ENCODE measurements at places on chromosomes 11 and 22.

DNA sequence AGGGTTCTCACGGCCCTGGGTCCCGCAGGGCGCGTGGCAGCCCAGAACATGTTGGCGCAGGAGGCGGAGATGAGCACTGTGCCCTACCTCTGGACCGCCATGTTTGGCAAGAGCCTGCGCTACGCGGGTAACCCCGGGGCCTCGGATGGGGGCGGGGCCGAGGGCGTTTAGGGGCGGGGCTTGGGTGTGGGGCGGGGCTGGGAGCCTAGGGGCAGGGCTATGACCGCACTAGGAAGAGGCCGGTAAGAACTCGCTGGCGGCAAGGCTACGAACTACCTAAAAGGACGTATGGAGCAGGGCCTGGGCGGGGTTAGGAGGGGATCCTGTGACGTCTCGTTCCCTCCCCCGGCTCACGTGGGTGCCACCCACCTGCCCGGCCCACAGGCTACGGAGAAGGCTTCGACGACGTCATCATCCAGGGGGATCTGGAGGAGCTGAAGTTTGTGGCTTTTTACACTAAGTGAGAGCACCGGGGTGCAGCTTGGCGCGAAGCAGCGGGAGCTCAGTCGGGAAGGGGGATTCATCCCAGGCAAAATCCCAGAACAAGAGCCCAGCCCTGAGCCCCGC is 2.8 kb upstream of the LZTR1 start:
- DNase-seq: peak; percentile 87

DNA sequence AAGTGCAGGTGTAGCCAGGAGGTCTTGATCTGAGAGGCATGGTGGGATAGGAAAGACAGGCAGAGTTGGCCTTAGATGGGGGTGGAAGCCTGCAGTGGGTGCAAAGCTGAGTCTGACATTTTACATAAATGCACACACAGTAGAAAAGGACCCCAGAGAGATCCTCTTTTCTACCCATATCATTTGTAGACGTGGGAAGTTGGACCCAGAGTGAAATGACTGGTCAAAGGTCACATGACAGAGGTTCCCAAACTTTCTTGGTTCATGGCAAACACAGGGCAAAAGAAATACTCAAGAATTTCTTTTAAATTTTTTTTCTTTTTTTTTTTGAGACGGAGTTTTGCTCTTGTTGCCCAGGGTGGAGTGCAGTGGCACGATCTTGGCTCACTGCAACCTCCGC is 6.2 kb upstream of the FOXRED2 start:
- DNase-seq: peak; percentile 14

GRCh38 chr11:13269775-13270174 is 7.8 kb upstream of the BMAL1 start:
- DNase-seq: no peak

DNA sequence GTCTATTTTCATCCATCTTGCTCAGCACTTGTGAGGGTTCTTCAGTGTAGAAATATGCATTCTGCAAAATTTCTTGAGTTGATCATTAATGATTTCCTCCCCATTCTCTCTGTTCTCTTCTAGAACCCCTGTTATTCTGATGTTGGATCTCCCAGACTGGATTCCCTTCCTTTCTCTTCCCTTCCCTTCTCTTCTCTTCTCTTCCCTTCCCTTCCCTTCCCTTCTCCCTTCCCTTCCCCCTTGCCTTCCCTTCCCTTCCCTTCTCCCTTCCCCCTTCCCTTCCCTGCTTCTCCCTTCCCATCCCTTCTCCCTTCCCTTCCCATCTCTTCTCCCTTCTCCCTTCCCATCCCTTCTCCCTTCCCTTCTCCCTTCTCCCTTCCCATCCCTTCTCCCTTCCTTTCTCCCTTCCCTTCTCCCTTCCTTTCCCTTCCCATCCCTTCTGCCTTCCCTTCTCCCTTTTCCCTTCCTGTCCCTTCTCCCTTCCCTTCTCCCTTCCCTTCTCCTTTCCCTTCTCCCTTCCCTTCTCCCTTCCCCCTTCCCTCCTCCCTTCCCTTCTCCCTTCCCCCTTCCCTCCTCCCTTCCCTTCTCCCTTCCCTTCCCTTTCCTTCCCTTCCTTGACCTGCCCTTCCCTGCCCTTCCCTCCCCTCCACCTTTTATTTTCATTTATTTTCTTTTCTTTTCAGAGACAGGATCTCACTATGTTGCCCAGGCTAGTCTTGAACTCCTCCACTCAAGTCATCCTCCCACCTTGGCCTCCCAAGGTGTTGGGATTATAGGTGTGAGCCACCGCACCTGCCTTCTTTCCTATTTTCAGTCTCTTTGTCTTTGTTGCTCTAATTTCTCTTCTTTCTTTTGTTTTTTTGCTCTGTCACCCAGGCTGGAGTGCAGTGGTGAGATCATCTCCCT is 24.9 kb upstream of the RBFOX2 start:
- no peak for DNase-seq

DNA sequence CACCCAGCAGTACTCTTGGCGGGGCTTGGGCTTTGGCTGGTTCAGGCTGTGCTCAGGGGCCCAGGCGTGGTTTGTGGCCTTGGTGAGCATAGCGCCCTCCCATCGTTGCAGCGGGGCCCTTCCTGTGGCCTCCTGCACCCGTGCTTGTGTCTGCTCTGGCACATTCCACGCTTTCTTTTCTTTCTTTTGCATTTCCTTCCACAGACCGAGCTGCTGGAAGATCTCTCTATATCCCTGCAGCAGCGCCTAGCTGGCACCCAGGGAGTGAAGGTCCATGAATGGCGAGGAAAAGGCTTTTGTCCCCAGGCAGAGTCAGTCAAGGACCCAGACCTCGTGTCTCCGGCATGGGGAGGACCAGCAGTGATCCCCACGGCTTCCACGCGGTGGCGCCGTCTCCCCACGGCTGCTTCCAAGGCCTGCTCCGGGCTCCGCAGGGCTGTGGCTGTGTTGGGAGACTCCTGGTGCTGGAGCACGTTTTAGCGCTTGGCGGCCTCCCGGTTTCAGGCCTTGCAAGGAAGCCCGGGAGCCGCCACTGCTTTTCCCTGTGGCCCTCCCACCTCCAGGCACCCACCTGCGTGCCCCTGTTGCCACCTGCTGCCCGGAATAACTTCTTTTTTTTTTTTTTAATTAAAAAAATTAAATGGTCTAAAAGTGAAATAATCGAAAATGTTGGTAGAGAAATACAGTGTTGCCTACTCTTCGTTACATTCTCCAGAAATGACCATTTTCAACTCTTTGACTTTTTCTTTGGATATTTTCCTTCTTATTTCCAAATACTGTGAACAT is 28.5 kb downstream of the GLB1L2 start:
- DNase-seq: peak; percentile 71

DNA sequence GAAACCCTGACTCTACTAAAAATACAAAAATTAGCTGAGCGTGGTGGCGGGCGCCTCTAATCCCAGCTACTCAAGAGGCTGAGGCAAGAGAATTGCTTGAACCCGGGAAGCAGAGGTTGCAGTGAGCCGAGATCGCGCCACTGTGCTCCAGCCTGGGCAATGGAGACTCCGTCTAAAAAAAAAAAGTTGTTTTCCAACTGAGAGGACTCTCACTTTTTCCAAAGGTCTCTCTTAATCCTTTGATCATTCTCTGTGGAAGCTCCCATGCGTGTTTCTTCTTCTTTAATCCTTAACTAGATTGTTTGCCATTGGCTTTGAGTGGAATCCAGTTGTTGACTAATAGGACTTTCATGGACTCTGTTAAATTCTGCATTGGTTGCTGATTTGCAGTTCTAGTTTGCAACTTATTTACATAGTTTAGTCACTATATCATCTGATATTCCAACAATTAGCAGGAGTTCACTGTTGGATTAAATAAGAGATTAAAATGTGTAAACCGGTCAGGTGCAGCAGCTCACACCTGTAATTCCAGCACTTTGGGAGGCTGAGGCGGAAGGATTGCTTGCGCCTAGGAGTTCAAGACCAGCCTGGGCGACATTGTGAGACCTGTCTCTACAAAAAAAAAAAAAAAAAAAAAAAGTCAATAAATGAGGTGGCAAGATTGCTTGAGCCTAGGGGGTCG is 79.7 kb downstream of the C22orf31 start:
- no peak for DNase-seq

DNA sequence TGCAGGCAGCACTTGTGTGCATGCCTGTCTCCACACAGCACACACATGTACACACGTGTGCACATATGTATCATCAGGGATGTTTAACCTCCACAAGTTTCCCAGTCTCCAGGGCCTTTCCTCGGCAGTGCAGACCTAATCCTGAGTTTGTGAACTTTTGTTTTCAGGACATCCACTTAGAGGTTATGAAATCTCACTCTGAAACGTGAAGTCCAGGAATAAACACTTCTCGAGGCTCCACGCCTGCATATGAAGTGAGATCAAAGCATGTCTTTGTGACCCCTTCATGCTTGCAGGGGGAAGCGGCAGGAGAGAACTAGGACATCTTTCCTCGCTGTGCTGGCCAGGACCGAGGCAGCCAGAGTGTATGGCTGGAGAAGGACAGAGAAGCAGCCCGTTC is 3.1 kb downstream of the SHISAL1 start:
- DNase-seq: no peak

- DNase-seq: peak; percentile 90
These were observed 76.4 kb downstream of the GGTLC2 start for GRCh38 chr22:22720724-22721261.

GRCh38 chr22:21104126-21104691 is 58.5 kb downstream of the LRRC74B start:
- DNase-seq: no peak

DNA sequence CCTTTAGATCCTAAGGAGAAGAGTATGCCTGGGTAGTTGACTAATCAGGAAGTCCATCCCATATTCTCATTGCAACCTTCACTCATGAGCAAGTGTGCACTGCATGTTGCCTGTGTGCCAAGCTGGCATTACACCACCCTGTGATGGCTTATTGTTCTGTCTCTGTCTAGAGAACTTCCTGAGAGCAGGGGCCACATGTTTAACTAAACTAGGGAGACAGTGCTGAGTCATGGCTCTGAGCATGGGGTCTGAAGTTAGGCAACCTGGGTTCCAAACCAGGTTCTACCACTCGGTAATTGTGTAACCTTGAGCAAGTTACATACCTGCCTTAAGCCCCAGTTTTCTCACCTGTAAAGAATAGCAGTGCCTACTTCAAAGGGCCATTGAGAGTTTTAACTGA is 39.6 kb downstream of the CSNK2A3 start:
- peak; percentile 62 for DNase-seq

DNA sequence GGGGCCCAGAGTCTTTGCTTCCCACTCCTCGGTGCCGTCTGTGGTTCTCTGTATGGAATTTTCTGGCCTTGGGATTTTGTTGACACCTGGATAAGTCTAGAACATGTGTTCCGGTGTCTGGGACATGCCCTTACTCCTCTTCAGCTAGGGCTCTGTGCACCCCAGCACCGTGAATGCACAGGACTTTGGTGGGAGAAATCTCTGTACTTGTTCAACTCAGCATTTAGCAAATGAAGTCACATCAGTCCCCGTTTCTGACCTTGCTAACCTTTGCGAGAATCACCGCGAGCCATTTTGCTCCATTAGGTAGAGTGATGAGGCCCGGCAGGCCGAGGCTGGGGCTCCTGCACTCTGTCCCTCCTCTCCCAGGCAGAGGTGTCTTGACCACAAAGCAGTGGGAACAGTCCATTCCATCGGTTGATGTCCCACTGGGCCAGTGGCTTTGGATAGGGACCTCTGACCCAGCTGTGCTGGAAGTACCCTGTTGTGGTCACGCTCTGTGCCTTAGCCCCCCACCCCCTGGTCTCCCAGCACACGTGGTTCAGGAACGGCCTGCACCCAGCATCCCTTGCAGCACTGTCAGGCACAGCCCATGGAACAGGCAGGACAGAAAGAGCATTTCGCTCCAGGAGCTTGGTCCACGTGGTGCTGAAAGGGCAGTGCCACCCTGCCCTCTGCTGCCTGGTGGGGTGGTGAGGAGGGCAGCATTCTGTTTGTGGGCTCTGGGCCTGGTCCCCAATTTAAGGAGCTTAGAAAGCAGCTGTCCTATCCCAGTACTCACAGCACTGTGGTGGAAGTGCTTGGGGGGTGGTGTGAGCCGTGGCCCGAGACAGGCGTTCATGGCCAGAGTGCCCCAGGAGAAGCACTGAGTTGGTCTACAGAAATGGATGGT is 73.4 kb downstream of the MED15 start:
- no peak for DNase-seq

DNA sequence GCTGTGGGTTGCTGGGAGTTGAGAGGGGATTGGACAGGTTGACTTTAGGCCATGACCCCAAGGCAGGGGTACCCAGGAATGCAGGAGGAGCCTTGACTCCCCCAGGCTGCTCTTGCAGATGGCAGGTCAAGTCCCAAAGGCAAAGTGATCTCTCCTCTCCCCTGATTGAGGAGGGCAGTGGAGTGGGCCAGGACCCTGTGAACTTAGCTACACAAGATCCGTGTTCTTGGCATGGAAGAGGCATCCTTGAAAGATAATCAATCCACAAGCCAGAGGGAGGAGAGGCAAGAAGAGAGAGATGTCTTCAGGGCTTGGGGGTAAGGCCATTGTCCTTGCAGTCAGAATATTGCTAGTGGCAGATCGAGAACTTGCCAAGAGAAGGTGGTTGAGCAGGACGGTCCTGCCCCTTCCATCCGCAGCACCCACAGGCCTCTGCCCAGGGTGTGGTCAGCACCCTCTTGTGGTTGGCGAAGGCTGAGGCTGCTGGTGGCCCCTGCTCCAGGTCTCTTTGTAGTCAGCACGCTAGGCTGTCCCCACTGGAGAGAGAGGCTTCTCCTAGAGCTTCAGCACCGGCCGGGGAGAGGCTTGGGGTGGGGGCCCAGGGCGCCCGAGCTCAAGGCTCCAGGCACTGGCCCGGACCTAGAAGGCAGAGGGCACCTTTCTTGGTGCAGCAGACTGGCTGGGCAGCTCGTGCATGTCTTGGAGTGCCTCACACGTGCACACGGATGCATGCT is 45.4 kb downstream of the KCNC1 start:
- DNase-seq: no peak

All from suppressor macrophage treated with lipopolysaccharide for 1 hour (primary cell).